ENCODE measurements at places on chromosomes 12 and 14.

DNA sequence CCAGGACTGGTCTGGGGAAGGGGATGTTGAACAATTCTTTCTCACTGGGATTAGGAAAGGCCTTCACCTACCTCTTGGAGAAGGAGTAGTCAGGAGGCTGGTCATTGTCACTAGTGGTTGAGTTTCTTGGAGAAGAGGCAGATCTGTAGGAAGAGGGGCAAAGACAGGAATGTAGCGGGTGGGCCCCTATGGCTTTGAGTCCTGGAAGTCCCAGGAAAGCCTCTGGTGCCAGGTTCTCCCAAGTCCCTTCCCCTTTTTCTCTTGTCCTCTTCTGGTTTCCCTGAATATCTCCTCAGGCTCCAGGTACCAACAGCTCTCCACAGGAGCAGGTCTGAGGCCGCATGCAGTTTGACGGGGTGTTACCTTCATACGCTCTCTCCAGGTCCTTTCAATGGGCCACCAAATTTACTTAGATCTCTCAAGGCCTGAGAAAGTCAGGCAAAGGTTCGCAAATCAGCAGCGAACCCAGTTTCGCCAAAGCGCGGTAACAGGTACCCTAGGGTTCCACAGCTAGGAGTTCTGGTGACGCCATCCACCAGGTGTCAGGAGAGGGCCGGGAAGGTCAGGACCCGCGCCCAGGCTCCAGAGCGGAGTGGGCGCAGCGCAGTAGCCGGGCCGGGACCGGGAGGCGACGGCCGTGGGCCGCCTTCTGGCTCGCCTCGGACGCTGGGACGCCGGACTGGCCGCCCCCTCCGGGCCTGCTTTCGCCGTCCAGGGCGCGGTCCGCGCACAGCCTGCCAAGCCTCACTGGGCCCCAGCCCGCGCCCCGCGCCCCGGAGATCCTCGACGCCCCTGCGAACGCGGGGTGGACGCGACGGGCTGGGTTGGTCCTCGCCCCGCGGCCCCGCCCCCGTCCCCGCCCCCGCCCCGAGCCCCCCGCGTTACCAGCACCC lies 795 bp downstream of the SMAGP start:
- peak; percentile 56 for DNase-seq

DNA sequence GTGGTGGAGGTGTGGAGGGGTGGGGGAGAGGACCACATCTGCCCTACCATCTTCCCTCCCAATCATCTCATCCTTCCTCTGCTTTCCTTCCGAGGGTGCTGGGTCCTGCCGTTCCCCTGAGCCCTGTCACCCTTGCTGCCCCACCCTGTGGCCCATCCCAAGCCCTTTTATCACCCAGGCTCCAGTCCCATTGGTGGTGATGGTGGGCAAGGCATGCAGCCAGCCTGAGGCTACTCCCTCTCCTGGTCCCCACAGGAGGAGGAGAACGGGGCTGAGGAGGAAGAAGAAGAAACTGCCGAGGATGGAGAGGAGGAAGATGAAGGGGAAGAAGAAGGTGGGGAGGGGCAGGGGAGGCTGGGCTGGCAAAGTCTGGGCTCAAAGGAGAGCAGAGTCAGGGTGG lies 2.7 kb upstream of the LAG3 start:
- no peak for DNase-seq

- no peak for DNase-seq
Observed at GRCh38 chr12:2016862-2017545, 12.7 kb upstream of the DCP1B start.

GRCh38 chr12:46154221-46154985 lies 114.4 kb downstream of the SLC38A1 start:
- no peak for DNase-seq

- no peak for DNase-seq
Observed at GRCh38 chr12:130645751-130646150, 70.3 kb downstream of the RIMBP2 start.

DNA sequence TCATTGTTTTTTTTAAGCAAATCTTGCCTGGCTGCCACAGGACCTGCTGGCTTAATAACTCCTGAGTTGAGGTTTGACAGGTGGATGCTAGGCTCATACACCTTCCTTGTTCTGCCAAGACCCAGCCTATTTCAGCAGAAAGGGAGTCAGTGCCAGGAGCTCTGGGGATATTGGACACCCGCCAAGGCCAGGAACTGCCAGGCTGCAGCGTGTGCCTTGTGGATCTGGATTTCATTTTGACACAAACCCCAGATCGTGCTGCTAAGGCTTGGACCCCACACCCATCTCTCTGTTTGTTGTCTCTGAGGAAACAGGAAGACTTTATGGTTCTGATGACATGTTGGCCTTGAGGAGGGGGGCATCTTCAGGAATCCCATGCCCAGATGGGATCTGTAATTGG lies 44.4 kb upstream of the PRIMA1 start:
- no peak for DNase-seq

- DNase-seq = no peak
Observed at GRCh38 chr12:108827941-108828340, 29.4 kb downstream of the SSH1 start.

- DNase-seq = no peak
Observed at GRCh38 chr12:123971449-123971769, 1.2 kb downstream of the CCDC92 start.

DNA sequence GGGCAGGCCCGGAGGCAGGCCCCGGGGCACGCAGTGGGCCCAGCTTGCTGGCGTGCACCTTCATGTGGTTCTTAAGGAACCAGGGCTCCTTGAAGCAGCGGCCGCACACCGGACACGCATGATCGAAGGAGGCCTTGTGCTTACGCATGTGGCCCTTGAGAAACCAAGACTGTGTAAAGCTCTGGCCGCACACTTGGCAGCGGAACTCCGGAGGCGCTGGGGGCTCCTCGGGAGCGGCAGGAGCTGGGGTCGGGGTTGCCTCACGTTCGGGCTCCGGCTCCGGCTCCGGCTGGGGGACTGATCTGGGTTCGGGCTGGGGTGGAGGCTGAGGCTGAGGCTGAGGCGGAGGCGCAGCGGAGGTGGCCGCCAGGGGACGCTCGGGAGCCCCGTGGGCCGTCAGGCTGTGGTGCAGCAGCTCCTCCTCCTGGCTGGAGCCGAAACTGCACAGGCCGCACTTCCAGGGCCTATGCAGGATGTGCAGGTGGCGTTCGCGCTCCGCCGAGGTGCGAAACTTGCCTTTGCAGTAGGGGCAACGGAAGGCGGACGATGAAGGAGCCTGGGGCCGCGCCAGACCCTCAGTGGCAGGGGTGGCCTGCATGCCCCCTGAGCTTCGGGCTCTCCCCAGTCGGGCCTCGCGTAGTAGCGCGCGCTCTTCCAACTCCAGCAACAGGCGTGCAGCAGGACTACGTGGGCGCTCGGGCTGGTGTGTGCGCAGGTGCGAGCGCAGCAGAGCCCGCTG lies 6.0 kb downstream of the ZNF219 start:
- peak; percentile 89 for DNase-seq

Data from CD4-positive, alpha-beta T cell (primary cell).